Omental fat pad (tissue), 4 donors: ENCODE measurements at places on chromosomes 12 and 14.

DNA sequence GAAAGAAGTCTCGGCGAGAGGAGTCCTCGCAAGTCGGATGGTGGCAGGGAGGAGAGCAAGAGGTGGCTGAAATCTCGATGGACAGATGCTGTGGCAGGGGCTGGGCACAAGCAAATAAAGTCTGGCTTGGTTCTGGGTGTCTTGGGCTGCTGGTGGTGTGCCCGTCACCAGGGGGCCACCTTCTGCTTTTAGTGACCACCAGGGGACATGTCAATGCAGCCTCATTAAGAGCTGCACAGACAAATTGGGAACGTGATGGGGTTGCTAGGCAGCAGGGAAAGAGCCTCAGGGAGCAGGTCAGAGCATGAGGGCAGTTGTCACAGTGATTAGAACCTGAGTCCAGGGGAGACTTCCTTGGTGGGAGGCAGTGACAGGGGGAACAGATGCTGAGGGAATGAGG lies 44.0 kb downstream of the LRRC74A start:
- no peak for DNase-seq

DNA sequence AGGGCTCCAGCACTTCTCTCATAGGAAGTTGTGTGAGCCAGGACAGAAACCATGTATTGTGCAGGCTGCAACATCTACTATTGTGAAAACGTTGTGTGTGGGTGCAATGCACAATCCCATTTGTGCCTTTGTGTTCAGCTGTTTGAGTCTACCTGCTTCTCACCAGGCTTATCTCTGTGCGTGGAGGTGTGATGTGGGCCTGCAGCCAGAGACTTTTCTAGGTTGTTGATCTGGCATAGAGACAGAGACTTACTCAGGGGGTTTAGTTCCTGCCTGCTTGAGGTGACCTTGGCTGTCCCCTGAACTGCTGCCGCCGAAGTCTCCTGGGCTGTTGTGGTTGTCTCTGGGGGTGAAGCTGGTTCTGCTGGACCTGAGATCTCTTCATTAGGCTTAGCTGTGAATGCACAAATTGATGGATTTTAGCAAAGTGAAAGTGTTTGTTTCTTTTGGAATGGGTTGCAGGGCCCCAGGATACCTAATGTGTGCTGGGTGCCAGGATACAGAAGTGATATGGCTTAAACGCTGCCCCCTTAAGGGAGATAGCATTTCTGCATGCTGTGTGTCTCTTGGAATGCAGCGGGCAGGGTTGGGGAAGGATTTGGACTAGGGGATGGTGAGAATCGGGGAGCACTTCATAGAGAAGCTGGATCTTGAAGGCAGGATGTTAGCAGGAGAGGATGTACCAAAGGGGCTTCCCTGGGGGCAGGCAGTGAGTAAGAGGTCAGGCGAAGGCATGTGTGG lies 2.5 kb downstream of the LACRT start:
- no peak for DNase-seq

- no peak for DNase-seq
These were observed 76.7 kb downstream of the MED13L start for GRCh38 chr12:116200812-116201211.

- DNase-seq: no peak
These were observed 1.8 kb downstream of the TMCC3 start for GRCh38 chr12:94648578-94648977.

DNA sequence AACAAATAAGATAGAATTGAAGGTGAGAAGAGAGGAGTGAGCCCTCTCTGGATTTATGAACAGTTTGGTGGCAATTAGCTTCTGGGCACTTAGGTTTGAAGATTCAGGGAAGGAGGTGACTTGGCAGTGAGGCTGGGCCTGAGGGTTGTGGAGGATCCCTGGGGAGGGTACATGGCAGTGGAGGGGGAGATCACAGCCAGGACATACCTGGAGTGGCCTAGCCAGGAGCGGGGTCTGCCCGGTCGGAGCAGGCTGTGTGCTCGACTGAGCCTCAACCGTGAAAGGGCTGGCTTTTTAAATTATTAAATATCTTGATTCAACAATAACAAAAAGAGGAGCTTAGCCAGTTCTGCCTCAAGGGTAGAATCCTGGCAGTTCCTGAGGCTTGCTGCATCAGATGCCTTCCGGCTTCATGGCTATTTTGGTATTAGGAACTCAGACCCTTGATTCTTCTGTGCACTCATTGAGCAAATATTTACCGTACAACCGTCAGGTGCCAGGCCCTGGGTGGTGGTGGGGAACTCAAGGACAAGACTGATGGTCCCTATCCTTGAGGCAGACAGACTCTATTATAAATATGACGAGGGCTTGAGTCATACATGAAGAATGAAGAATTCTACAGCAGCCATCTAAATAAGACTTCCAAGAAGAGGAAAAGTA lies 73.4 kb downstream of the SPTB start:
- no peak for DNase-seq

- no peak for DNase-seq
These were observed 36.8 kb upstream of the GPR68 start for GRCh38 chr14:91281346-91281745.
